HEK293T (cell line): ENCODE measurements at places on chromosomes 7 and 10.

DNA sequence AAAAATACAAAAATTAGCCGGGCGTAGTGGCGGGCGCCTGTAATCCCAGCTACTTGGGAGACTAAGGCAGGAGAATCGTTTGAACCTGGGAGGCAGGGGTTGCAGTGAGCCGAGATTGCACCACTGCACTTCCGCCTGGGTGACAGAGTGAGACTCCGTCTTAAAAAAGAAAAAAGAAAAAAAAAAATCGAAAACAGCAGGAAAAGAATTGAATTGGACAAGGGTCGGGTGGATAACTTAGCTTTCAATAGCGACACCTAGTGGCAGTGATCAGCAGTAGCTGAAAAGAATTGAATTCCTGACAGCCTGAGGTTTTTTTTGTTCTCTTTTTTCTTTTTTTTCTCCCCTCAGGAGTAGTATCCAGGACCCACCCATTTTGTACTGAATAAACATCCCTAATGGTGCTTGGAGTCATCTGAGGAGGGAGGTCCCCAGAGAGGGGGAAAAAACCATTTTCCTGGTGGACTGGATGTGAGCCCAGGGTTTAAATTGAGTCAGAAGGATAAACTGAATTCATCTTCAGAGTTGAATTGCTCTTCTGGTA lies 55.1 kb downstream of the CYCS start:
- peak; percentile 76 for DNase-seq

DNA sequence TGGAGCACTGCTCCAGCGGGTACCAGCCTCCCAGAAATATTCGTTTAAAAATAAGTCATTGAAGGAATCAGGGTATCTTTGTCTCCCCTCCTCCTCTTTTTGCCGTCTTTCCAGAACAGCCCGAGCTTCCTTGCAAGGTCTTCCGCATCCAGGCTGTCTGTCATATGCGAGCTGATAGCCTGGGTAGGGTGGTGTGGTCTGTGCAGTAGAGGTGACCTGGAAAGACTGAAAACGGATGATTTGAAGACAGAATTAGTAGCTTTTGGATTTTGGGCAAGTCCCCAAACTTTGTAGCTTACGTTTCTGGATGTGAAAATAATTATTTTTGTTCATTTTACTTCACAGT lies 480 bp downstream of the VPS50 start:
- DNase-seq, result peak; percentile 18

GRCh38 chr10:87506956-87507355 lies 2.3 kb downstream of the MINPP1 start:
- no peak for DNase-seq

- DNase-seq, result peak; percentile 77
These were observed 7.1 kb upstream of the UNCX start for GRCh38 chr7:1225441-1226185.

DNA sequence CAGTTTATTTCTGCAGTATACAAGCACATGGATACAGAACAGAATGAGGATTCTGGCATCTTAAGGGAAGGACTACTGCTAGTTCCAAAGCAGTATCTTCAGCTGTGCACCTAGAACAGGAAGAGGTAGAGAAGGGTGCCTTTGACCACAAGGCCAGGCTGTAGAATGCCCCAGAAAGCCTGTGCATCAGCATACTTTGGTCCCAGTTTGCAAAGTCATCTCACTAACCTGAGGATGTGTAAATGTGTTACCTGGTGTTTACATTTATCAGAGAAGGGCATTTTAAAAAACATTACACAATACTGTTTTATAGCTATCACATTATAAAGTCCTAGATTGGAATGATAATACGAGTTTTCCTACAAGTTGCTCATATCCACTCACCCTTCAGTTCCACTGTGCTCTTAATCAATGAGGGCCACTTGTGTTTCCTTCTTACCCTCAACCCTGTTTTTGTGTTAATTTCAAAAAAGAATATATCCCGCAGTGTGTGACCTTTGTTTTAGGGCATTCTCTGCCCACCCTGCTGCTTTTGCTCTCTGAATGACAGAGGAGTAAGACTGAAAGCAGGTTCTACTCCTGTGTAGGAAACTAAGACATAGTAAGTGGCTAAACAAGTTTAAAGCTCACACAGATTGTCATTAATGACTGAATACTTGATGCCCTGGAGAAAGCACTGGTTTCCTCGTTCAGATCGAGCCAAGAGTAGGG lies 3.4 kb downstream of the SLC35G1 start:
- DNase-seq, result no peak

DNA sequence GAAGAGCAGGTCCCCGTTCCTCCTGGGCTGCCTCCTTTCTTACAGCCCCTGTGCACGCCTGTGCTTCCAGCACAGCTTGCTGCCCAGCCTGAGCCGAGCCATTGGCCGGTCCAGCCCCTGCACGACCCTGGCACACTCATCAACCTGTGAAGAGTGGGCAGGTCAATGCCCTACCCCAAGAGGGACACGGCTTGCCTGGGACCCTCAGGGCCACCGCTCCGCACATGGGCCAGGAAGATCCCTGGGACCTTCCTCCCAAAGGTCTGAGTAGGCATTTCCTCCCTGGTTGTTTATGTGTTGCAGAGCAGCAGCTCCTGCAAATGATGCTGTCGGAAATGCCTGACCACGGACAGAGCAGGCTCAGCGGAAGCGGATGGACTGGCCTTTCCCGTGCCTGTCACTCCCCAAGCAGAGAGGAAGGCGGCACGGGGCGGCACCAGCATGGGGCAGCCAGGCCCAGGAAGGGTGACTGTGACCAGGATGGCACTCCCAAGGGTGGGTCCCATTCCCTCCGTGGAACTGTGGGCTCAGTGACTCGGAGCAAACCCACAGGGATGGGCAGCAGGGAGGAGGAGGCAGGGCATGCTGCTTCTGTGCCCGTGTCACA lies 252.5 kb downstream of the TNS3 start:
- DNase-seq, result no peak

DNA sequence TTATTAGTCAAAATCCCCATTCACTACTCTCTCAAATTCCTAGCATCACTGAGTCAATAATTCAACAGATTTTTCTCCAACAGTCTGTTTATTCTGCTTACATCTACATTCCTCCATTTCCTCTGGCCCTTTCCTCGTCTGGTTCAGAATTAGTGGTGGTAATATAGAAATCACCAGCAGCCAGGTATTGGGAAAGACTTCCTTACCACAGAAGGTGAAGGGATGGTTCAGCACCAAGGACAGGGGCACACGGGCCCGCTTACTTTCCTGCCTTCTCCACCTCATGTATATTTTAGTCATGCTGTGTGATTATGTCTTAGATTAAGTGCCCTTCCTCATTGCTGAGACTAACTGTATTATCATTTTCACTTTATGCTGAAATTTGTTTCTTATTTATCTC lies 70.4 kb upstream of the APBB1IP start:
- DNase-seq, result peak; percentile 53

DNA sequence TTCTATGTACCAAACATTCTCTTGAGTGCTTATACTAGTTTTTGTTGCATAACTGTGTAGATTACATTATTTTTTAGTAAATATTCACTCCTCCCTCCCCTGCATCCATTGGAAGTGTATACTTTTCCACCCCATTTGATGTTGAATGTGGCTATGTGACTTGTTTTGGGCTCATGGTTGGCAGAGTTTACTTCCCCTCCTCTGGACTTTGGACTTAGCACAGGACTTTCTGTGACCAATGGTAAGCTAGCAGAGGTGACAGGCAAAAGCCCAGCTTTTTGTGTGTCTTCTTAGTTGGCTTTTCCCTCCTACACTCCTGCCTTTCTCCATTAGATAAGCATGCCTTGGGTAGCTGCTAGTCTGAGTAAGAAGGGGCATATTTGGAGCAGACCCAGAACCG lies 353.9 kb downstream of the HPSE2 start:
- no peak for DNase-seq

DNA sequence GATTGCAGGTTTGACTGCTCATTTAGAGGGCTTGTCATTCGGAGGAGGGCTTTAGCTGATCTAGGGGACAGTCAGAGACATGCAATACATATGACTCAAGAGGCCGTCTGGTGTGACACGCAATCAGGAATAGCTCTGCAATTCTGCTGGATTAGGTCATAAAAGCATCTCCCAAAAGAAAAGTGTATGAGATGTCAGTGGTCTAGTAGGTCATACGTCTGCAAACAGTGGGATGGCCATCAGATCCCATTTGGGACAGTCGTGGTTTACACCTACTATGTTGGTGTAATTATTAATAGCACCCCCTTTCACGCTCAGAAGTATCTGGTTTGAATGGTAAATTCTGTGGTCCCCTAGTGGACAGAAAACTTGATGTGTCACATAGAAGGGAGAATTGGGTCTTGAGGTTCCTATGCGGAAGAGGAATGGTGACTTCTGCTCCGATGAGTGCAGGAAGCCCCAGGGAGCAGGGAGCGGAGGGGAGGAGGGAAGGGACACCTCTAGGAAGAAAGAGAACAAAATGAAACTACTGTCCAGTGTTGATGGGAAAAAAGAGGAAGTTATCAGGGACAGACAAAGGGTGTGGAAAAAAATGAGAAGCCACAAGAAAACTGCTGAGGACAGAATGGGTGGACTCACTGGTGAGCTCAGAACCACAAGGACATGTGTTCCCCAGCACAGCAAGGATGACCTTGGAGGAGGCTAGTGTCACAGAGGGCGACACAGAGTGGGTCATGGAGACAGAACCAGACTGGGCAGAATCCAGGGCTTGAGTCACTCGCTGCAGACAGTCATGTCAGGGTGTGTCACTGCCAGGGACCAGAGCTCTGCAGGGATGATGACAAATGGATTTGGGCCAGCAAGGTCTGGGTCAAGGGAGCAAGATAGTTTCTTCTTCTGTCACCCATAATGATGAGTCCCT lies 59.9 kb downstream of the MAP3K8 start:
- no peak for DNase-seq

GRCh38 chr10:2933924-2934323 lies 133.4 kb upstream of the PFKP start:
- DNase-seq, result no peak

- no peak for DNase-seq
These were observed 14.6 kb downstream of the CHST12 start for GRCh38 chr7:2417981-2418481.

DNA sequence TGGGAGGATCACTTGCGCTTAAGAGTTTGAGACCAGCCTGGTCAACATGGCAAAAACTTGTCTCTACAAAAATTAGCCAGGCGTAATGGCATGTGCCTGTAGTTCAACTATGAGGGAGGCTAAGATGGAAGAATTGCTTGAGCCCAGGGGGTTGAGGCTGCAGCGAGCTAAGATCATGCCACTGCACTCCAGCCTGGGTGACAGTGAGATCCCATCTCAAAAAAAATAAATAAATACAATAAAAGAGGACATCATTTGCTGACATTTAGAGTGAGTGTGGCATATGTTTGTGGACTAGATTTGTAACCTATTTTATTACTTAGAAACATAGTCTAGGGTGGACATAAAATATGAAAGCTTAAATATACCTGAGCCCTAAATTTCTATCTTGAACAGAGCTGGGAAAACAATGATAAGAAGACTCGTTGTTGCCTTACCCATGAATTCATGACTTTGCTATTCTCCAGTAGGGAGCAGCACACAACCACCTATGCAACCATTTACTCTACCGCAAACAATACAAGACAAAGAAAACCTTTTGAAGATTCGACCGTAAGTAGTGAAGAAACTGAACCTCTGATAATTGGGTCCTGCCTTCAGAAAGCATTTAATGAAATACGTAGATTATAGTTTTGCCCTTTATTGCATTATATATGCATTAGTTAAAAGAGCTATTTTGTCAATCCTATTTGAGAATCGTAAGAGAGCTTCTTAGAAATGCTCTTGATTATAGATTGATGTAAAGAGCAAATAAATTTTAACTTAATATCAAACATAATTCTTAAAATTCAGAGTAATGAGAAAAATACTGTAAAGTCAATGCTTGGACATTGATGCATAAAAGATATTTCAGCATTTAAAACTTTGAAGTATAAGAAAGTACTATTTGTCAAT lies 83.5 kb downstream of the GNAT3 start:
- DNase-seq, result peak; percentile 49

DNA sequence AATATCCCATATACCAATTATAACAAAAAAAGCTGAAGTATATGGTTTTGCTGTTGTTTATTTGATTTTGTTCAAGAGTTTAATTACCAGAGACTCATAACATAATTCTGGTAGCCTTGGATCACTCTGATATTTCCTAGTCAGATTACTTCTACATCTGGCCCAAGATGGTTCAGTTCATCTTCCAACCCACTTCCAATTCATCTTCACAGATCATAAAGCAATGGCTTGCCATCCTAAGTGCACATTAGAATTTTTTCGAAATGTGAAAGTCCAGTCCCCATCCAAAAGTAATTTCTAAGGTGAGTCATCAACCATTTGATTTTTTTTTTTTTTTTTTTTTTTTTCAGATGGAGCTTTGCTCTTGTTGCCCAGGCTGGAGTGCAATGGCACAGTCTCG lies 8.0 kb upstream of the HIBADH start:
- DNase-seq, result no peak

- DNase-seq, result no peak
These were observed 89.3 kb upstream of the MACROH2A2 start for GRCh38 chr10:69963178-69963834.

- no peak for DNase-seq
These were observed 88.1 kb downstream of the ANKIB1 start for GRCh38 chr7:92333866-92334265.

DNA sequence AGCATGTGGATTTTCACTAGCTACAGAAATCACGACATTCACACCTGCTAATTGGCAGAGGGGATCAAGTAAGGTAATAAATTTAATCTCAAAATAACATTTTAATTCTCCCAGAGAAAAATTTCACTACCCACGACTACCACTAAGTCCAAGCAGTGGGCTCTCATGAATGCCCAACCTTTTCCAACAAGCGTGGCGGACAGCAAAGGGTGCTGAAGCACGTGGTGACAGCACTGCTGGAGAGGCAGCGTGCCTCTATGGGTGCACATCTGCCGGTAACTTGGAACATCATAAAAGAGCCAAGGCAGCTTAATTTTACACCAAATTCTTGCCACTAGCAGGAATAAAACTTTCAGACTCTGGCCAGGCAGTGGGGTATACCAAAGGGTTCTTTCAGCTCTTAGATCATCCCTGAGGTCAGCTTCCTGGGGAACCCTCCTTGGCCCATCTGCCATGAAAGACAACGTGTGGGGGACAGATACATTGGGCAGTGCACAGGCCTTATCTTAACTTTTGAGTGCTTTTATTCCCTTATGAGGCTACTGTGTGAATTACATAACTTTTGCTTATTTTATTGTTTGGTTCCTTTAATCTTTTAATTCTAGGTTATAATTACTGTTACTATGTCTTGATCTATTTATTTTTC lies 206.7 kb upstream of the KCTD7 start:
- no peak for DNase-seq
